ENCODE measurements at places on chromosomes 12 and 14.

GRCh38 chr14:61332658-61333029 is 11.3 kb downstream of the PRKCH start:
- no peak for DNase-seq

DNA sequence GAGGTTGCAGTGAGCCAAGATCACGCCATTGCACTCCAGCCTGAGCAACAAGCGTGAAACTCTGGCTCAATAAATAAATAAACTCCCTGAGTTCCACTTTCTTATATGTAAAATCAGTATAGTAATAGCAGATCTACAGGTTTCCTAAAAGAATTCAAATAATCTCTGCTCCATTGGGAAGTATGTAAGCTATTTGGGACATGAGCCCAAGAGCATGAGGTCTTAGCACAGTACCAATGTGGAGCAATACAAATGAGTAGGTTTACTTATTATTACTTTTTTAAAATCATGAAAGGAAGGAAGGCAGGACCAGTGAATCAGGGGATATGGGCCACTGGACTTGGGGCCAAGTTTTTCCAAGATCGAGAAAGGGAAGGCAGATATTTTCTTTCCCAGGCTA is 216.9 kb upstream of the DIO2 start:
- DNase-seq, result no peak

- DNase-seq, result no peak
These were observed 364.1 kb upstream of the KITLG start for GRCh38 chr12:88944397-88944796.

DNA sequence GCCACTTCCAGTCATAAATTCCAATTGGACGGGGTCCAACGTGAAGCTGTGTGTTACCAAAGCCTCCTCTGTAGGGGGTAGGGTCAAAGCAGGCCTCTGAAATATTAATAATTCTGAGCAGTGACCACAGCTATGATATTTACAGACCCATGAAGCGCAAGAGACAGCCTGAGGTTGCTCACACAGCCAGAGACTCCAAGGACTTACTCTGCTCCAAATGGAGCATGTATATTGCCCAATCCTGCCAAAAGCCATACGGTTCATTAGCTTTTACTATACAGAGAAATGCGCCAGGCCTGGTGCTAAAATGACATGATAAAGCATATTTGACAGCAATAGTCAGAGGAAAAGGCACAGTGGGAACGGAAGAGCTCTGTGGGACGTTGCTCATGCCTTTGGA is 151.3 kb downstream of the PAH start:
- DNase-seq, result no peak

DNA sequence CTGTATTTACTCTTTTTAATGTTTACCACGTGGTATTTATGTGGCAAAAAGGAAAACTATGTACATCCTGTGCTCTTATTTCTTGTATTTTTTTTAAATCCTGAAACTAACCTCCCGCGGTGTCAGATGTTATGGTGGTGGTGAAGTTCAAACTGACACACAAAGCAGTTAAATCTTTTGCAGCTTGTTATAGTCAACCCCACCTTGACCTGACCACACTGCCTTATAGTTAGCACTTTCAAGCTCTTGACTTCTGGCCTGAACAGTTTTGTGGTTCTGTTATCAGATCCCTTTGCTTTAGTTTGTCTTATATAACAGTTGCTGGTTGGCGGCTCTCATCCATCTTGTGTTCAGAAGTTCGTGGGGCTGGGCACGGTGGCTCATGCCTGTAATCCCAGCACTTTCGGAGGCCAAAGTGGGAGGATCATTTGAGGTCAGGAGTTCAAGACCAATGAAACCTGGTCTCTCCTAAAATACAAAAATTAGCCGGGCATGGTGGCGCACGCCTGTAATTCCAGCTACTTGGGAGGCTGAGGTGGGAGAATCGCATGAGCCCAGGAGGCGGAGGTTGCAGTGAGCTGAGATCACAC is 2.1 kb downstream of the UNG start:
- DNase-seq, result no peak

- DNase-seq, result no peak
These were observed 794.8 kb upstream of the SEL1L start for GRCh38 chr14:82328442-82328841.

DNA sequence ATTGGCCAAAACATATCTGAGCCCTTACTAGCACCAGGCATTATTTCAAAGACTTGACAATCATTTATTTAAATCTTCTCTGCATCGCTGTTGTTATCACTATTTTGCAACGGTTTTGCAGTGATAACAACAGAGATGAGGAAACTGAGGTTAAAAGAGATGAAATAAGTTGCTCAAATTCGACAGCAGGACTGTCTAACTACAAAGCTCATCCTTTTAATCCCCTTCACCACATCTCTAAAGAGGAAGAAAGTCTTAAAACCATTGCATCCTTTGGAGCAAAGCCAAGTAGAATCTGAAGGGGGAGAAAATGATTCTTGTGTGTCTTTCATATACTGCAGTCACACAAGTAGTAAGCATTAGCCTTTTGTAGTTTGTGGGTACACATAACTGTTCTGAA is 14.8 kb upstream of the ETNK1 start:
- DNase-seq, result no peak

All from LNCaP clone FGC (cell line).